ENCODE measurements at places on chromosomes 6 and 20.

DNA sequence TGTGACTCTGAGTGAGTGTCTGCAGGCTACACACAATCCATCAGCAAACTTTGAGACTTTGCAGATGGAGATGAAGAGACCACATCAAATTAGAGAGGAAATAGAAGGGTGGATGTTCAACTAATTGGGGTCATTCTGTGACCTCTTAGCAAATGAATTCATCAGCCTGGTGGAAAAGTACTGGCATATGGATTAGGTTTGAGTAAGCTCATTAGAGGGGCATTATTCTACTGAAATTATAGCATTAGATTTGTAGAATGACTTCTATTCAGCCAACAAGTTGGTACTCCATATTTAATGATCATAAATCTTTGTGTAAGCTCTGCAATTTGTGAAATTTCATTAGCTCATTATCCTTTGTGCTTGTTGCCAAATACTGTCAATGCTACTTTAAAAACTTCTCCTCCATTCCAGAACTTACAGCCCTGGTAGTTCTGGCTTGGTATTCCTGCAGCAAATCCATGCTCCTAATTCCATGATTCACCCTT, 63.8 kb downstream of the ADTRP start:
- no peak for DNase-seq

DNA sequence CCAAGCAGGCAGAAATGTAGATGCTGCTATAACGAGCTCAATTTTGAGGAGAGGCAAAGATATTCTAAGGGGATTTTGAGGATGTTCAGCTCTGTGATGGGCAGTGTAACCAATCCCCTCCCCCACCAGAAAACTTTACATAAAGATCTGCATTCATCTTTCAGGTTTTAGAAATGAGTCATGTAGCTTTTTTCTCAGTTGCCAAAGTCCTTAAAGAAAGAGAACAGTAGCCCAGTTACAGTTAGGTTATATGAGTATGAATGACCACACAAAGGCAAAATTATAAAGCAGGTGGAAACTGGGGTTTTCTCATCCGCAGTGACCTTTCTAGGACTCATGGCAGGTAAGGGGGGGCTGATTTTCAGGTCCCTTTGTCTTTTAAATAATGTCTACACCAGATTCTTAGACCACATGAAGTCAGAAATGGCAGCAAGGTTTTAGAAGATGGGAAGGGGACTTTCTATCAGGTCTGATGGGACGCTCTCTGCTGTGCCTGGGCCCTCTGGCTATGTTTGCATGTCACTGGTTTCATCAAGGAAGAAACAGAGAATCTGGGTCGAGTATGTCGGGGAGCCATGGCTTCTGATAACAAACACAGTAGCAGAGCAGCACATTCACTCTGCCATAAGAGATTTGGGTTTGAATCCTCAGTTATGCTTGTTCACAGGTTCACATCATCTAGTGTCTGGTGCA, 94.7 kb downstream of the CLIC5 start:
- no peak for DNase-seq

- DNase-seq = no peak
Measured at GRCh38 chr6:136527831-136528230, 22.4 kb downstream of the MAP7 start.

DNA sequence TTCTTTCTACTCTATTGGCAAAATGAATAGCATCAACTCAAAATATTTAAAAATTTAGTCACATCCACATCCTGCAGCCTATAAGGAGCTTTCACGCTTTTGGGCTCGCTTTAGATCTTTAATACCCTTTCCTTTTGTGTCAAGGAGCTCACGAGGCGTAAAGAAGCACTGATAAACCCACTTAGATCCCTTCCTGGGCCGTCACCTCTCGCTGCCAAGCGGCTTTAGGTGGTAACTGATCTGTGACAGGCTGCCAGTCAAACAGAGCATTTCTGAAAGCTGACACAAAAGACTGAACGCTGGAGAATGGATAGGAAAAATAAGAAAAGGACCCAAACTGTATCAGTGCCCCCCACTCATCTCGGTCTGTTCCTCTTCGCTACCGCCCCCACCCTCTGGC, 385.7 kb upstream of the MMS22L start:
- no peak for DNase-seq

DNA sequence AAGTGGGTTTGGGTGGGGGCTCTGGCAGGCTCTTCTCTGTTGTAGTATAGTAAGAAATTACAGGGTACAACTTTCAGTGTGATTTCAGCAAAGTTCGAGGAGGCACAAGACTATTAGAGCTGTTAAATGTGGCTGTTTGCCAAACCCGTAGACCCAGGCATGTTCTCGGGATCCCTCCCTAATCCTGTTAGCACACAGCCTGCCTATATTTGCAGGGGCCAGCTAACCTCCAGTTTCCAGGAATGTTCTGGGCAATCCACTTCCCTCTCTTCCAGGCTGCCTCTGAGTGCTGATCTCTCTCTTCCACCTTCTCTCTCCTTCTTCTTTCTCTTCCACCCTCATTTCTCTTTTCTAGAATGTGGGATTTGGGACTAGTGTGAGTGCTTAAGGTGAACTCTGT, 34.8 kb upstream of the ZFP64 start:
- DNase-seq = no peak

GRCh38 chr6:105433723-105434122, 30.8 kb upstream of the PREP start:
- DNase-seq = no peak

DNA sequence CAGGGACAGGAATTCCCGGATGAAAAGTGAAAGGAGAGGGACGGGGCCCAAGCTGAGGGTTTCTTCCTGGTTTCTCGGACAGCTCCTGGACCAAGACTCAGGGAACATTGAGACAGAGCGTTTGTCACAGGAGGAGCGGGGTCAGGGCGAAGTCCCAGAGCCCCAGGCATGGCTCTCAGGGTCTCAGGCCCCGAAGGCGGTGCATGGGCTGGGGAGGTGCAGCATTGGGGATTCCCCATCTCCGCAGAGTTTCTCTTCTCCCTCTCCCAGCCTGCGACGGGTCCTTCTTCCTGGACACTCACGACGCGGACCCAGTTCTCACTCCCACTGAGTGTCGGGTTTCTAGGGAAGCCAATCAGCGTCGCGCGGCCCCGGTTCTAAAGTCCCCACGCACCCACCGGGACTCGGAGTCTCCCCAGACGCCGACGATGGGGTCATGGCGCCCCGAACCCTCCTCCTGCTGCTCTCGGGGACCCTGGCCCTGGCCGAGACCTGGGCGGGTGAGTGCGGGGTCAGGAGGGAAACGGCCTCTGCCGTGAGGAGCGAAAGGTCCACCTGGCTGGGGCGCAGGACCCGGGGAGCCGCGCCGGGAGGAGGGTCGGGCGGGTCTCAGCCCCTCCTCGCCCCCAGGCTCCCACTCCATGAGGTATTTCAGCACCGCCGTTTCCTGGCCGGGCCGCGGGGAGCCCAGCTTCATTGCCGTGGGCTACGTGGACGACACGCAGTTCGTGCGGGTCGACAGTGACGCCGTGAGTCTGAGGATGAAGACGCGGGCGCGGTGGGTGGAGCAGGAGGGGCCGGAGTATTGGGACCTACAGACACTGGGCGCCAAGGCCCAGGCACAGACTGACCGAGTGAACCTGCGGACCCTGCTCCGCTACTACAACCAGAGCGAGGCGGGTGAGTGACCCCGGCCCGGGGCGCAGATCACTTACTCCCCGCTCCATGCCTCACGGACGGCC, 54.6 kb upstream of the POLR1H start:
- no peak for DNase-seq
